ENCODE measurements at places on chromosomes 3 and 15.
A peak's percentile ranks its signal among the peaks of the same experiment; 100 is the strongest.

- DNase-seq: no peak
Observed at GRCh38 chr3:171309906-171310359, 150.3 kb downstream of the TNIK start.

- DNase-seq: no peak
Observed at GRCh38 chr3:163914567-163914966, 1163.7 kb downstream of the SI start.

DNA sequence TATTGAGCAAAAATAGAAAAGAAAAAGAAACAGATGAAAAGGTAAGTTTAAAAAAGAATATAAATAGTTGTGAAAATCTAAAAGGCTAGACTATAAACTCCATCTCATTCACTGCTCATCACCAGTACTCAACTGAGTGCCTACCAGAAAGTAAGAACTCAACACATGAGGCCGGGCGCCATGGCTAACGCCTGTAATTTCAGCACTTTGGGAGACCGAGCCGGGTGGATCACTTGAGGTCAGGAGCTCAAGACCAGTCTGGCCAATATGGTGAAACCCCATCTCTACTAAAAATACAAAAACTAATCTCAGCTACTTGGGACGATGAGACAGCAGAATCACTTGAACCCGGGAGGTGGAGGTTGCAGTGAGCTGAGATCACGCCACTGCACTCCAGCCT is 19.3 kb downstream of the LSAMP start:
- no peak for DNase-seq

DNA sequence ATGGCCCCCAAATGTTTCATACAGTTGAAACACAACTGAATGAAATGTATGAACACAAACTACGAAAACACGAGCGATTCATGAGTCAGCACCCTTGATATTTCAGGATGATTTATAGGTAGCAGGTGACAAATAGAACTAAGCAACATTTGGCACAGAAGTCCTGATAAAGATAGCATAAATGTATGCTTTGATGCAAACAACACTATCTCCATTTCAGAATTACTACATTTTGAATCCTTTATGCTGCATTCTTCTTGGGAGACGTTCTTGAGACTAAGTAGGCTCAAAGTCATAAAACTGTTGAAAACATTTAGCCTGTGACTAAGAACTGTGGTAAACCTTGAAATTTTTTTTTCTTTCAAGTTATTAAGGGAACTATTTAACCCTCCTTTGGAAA is 200.3 kb upstream of the ICE2 start:
- DNase-seq: no peak

GRCh38 chr3:124780761-124781475 is 50.7 kb downstream of the UMPS start:
- no peak for DNase-seq

- DNase-seq: no peak
Observed at GRCh38 chr3:100994809-100995208, 1.6 kb upstream of the ABI3BP start.

- no peak for DNase-seq
Observed at GRCh38 chr3:191320316-191320715, 8.9 kb upstream of the CCDC50 start.

DNA sequence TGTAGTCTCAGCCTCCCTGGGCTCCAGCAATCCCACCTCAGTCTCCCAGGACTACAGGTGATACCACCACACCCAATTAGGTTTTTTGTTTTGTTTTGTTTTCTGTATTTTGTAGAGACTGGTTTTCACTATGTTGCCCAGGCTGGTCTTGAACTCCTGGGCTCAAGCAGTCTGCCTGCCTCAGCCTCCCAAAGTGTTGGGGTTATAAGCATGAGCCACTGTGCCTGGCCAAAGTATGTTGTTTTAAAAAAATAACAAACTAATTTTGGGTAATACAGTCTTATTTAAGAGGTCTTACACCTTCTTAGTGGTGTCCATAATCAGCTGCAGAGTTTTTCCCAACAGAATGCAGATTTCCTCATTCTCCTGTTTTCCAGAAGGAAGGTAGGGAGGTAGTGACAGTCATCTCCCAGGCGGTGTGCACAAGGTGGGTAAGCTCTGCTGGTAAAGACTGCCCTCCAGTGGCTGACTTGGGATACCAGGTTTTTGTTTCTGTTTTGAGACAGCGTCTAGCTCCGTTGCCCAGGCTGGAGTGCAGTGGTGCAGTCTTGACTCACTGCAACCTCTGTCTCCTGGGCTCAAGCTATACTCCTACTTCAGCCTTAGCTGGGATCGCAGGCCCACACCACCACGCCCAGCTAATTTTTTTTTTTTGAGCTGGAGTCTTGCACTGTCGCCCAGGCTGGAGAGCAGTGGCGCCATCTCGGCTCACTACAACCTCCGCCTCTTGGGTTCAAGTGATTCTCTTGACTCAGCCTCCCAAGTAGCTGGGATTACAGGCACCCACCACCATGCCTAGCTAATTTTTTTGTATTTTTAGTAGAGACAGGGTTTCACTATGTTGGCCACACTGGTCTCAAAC is 58.4 kb downstream of the MAP6D1 start:
- DNase-seq: peak; percentile 83

DNA sequence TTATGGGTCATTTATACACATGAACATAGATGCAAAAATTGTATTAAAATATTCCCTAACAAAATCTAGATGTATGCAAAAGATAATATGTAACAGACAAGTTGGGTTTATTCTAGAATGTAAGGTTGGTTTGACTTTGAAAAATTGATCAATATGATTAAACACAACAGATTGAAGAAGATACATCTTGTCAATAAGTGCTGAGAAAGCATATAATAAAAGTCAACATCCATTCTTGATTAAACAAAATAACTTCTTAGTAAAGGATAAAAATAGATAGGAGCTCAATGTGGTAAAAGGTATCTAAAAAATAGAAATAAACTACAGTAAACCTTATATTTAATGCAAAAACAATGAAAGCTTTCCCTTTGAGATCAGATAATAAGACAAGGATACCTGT is 38.3 kb downstream of the CCDC39 start:
- DNase-seq: no peak

- DNase-seq: no peak
Observed at GRCh38 chr15:42324308-42324707, 35.0 kb upstream of the CAPN3 start.

DNA sequence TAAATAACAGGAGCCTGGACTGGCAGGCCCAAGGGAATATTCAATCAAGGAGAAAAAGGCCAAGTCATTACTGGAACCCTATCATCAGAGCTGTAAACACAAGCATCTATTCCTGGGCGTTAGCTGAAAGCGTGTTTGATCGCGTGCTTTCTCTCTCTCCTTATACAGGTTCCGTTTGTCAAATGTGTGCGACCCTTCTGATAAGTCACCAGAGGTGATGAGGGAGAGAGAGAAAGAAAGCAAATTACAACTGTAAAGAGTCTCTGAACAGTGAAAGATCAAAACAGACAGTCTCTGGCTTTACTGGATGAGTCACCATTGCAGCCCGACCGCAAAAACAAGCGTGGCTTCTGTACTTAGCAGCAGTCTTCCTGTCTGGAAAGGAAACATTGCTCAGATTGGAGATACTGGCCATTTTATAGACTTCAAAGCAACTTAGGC is 39.5 kb upstream of the TPRG1 start:
- DNase-seq: peak; percentile 87

GRCh38 chr15:78628227-78628626 is 7.4 kb upstream of the CHRNA3 start:
- no peak for DNase-seq

GRCh38 chr3:88219138-88219792 is 69.5 kb downstream of the C3orf38 start:
- peak; percentile 48 for DNase-seq

DNA sequence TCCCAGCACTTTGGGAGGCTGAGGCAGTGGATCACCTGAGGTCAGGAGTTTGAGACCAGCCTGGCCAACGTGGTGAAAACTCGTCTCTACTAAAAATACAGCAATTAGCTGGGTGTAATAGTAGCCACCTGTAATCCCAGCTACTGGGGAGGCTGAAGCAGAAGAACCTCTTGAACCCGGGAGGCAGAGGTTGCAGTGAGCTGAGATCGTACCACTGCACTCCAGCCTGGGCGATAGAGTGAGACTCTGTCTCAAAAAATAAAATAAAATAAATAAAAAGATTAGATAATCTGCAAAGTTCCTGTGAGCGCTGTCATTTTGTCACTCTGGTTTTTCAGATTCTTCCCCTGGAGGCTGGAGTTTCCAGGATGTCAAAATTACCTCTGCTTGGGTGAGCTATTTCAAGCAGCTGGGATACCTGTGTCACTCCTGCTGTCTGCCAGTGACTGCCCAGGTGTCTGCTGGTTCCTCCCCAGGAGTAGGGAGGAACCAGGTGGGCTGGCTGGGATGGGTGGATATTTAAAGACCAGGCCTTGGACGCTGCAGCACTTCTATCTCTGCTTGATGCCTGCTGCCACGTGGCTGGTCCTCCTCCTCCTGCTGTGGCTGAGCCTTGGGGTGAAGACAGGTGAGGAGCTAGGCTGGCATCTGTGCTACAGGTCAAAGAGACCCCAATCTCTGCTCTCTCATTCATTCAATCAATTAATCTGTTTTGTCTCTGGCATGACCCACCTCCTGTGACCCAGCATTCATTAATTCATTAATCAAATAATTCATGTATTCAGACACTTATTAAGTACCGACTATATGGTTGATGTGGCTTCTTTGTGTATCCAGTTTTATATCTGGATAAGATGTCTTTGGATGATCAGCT is 19.5 kb upstream of the MUC20 start:
- no peak for DNase-seq

GRCh38 chr3:69999140-70000027 is at the start of gene SAMMSON:
SAMMSON (plus strand) TSS chr3:69999733.
- no peak for DNase-seq

DNA sequence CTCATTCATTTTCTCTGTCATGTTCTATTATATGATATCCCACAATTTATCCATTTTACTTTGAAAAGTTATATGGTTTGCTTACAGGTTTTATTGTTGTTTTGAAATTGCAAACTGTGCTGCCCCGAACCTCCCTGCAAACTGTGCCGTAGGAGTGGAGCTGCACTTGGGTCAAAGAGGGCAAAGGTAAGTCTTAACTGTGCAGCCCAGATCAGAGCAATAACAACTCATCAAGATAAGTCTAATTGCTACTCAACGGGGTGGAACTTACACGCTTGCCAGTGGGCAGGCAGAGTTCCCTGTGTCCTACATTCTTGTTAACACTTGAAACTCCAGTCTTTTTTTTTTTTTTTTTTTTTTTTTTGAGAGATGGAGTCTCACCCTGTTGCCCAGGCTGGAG is 33.2 kb downstream of the ZDHHC19 start:
- DNase-seq: no peak

GRCh38 chr3:128572644-128573105 is 77.9 kb downstream of the RPN1 start:
- DNase-seq: peak; percentile 57

DNA sequence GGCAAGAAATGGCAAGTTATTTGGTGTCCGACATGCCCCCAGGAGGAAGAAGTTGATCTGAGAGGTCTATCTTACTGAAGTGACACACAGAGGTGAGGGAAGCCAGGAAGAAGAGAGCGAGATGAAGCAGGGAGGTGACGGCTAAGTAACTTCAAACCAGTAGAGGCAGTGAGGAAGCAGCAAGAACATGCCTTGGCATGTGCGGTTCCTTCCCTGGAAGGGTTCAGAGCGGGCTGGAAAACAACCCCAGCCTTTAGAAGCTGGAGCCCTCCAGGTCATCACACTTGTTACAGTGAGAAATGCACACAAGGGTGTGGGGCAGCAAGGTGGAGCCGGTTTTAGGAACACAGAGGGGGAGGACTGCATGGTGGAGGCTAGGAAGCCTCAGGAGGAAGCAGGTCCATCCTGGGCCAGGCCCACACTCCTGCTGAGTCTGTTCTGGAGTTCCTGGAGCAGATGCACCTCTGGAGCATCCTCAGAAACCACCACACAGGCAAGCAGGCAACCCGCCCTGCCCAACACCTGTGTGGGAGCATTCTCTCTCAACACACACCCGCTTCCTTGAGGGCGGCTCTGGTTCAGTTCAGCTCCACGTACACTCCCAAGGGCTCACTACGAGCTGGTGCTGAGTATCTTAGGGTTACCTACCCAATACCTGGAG is 47.1 kb downstream of the POC1A start:
- no peak for DNase-seq

- no peak for DNase-seq
Observed at GRCh38 chr3:148723631-148724030, 25.9 kb downstream of the AGTR1 start.

DNA sequence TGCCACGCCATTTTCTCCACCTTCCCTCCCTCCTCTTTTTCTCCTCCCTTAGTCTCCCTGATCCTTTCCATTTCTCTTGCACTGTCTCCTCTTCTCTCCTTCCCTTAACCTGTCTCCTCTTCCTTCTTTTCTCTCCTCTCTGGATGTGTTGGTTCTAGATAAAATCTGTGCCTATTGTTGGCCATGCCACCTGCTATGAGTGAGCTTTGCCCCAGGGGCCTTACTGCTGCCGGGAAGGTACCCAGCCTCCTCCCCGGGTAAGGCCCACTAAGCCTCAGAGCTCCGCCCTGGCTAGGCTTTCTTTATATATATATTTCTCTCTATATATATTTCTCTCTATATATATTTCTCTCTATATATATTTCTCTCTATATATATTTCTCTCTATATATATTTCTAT is 14.7 kb downstream of the GPD1L start:
- DNase-seq: no peak

DNA sequence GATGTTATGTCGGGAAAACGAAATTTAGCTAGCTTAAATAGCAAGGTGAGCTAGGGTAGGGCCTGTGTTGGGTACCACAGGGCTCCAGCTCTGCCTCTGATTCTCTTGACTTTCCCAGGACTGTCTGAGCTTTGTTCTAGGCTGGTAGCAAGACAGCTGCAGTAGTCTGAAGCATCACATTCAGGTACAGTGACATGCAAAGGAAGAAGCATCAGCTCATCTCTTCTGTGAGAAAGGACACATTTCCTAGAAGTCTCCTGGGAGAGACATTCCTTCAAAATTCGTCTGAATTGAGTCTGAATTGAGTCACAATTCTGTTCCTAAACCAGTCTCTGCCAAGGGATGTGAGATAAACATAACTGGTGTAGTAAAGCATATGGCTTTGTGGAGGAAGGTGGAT is 8.5 kb upstream of the UBXN7 start:
- no peak for DNase-seq

GRCh38 chr3:187491371-187491770 is 123.2 kb downstream of the RTP4 start:
- DNase-seq: no peak

DNA sequence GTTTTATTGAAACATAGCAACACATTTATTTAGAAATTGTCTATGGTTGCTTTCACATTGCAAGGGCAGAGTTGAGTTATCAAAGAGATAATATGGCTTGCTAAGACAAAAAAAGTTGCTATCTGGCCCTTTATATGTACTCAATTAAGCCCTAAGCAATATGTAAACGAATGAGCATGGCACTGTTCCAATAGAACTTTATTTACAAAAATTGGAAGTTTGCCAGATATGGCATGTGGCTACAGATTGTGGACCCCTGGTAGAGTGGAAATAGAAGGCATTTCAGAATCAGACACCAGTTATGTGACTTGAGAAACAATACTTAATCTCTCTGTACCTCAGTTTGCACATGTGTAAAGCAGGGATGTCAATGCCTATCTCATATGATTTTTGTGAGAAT is 515.6 kb upstream of the SGO1 start:
- no peak for DNase-seq
